ENCODE measurements at places on chromosomes 1 and 21.

DNA sequence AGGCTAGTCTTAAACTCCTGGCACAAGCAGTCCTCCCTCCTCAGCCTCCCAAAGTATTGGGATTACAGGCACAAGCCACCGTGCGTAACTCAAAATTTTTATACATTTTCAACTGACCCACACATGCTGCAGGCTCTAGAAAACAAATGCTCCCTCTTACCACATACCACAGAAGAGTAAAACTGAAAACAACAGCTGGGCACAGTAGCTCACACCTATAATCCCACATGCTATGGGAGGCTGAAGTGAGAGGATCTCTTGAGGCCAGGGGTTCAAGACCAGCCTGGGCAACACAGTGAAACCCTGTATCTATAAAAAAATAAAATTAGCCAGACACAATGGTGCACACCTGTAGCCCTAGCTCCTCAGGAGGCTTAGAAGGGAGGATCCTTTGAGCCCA lies 56.7 kb downstream of the AKT3 start:
- DNase-seq = no peak

GRCh38 chr1:227950735-227951346 lies 3.1 kb upstream of the WNT9A start:
- no peak for DNase-seq

GRCh38 chr1:205664399-205665017 lies 15.8 kb downstream of the SLC45A3 start:
- DNase-seq = no peak

DNA sequence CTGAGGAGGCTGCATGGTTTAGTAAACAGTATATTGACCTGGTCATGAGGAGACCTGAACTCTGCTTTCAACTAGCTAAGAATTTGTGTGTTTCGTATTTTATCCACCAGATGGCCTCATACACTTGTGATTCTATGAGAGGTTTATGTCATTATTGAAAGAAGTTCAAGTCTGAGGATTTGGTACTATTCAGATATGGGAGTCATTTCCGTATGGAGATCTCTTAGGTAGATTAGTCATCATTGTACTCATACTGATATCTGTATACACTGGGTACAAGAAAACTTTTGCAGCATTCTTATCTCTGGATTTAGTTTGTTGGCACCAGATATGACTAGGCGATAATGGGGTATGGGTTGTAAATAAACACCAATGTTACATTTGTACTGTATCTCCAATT lies 26.6 kb downstream of the ATF6 start:
- DNase-seq = peak; percentile 57

DNA sequence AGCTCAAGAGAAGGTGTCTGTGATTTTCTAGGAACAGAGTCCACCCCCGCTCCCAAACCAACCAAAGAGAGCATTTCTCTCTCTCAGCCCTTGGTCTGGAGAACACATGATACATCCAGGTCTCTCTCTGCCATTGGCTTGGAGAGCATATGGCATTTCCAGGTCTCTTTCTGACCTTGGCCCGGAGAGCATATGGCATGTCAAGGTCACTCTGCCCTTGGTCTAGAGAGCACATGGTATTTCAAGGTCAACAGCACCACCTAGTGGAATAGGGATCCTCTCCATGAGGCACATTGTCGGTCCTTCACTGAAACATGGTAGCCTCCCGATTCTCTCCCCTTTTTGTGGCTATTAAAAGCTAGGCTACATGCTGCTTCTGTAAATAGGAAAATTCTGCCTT lies 437.7 kb upstream of the OLFM3 start:
- DNase-seq = no peak

GRCh38 chr1:33298623-33299277 lies 22.1 kb downstream of the A3GALT2 start:
- peak; percentile 27 for DNase-seq

GRCh38 chr21:29343519-29343918 lies 44.8 kb downstream of the BACH1 start:
- DNase-seq = peak; percentile 56

DNA sequence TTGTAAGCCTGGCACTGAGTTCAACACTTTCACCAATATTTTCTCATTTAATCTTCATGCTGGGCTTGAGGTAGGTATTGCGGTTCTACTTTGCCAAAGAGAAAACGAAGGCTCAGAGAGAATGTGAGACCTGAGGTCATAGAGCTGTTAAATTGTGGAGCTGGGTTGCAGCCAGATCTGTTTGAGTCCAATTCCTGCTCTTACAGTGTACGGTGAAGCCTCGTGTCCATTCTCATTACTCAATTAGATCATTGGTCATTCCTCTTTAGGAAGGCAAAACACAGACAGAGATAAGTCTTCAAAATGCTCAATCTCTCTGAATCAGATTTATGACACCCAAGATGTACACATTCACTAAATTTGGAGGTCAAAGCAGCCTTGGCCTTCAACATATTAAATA lies 559.0 kb upstream of the DAB1 start:
- DNase-seq = no peak

DNA sequence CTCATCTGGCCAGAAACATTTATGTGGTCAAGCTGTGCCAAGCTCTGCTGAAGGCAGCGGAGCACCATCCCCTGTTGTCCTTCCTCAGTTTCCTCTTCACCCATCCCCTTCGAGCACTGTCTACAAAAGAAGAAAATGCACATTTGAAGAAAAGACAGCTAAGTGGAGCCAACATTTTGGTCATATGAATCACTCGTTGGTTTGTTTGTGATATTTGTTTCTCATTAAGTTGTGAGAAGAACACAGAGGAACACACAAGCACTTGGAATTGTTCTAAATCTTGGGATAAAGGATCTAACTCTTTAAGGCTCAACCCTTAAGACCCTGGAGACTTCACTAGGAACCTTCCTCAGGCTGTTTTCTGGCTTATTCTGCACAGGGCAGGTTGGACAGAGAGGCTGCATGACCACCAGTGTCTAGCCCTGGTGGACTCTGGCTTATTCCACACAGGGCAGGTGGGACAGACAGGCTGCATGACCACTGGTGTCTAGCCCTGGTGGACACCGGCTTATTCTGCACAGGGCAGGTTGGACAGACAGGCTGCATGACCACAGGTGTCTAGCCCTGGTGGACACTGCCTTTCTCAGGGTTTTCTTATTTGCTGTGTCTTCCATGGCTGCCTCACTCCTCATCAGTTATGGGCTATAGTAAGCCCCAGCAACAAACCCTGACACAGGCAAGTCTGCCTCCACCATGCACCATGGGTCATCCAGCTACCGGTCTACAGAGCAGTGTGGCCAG lies 35.3 kb upstream of the COL6A2 start:
- DNase-seq = no peak

- DNase-seq = no peak
Observed at GRCh38 chr1:47680815-47681475, 243.1 kb downstream of the FOXD2 start.

GRCh38 chr1:29576510-29576909 lies 340.2 kb downstream of the PTPRU start:
- DNase-seq = no peak

GRCh38 chr1:77642196-77642595 lies 40.3 kb downstream of the ZZZ3 start:
- DNase-seq = no peak

- no peak for DNase-seq
Observed at GRCh38 chr1:206030191-206030590, 6.5 kb upstream of the CTSE start.

DNA sequence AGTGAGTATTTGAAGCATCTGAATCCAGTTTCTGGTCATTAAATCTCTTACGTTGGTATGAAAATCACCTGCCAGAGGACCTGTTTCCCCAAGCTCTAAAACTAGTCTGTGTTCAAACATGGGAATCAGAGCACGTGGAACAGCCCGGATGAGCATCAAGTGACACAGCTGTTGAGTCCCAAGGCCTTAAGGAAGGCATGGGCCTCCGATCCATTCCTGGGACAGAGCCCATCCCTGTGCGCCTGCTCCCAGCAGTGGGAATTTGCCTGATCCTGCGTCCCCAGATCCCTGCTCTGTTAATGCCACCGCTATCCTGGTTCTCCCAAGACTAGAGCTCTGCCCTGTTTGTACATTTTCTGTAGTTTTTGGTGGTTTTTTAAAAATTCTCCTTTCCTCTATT lies 68.4 kb upstream of the FBXO28 start:
- DNase-seq = no peak

- DNase-seq = no peak
Observed at GRCh38 chr1:178150610-178151009, 56.7 kb downstream of the RASAL2 start.

- no peak for DNase-seq
Observed at GRCh38 chr1:31111290-31111951, 45.9 kb upstream of the PUM1 start.

GRCh38 chr1:116253566-116254382 lies 119.3 kb upstream of the ATP1A1 start:
- no peak for DNase-seq

GRCh38 chr21:34939673-34940331 lies 109.3 kb downstream of the RUNX1 start:
- DNase-seq = no peak

DNA sequence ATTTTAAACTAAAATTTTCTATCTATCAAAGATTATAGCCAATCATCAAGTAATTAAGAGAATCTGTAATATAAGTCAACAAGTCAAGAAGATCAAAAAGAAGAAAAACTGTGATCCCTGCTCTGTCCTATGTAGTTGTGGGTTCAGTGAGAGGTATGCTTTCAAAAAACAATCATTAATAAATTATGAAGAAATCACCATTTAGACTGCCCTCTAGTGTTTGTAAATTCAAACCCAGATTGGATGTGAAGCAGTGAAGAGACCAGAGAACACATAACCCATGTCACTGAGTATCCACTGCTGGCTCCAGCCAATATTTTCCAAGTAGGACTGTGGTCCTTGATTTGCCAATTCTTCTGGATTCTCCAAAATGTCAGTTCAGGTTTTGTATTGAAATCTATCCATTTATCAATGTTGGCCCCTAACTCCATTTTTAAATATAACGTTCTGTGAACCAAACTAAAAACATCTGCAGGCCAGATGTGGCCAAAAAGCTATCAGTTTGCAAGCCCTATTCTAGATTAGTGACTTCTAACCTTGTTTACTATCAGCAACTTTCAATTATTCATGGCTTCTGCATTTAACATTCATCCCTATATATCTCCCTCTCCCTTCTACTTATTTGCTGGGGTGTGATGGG lies 467.5 kb upstream of the CXADR start:
- DNase-seq = peak; percentile 21

GRCh38 chr1:48776393-48777218 lies at the start of gene BEND5:
TSS of gene BEND5 (minus strand) at chr1:48776891. CDS start at chr1:48776831, 60 bp downstream.
- no peak for DNase-seq

DNA sequence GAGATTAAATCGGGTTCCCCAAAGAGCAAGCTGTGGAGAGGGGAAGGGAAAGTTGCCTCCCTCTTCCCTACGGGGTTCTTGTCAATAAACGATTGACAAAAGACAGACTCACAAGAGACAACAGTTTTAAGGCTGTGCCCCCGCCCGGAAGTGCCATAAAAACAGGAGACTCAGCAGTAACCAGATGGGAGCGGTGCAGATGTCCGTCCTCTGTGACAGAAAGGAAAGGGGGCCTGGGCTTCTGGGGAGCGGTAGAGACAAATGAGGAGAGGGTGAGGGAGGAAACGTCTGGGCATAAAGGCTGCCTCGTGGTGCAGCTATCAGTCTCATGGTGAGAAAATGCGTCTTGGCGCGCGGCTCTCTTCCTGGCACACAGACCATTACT lies 5.9 kb downstream of the TP73 start:
- no peak for DNase-seq

GRCh38 chr1:220235462-220235861 lies 36.8 kb downstream of the RAB3GAP2 start:
- DNase-seq = no peak

- no peak for DNase-seq
Observed at GRCh38 chr1:229407206-229408026, 26.5 kb downstream of the ACTA1 start.

DNA sequence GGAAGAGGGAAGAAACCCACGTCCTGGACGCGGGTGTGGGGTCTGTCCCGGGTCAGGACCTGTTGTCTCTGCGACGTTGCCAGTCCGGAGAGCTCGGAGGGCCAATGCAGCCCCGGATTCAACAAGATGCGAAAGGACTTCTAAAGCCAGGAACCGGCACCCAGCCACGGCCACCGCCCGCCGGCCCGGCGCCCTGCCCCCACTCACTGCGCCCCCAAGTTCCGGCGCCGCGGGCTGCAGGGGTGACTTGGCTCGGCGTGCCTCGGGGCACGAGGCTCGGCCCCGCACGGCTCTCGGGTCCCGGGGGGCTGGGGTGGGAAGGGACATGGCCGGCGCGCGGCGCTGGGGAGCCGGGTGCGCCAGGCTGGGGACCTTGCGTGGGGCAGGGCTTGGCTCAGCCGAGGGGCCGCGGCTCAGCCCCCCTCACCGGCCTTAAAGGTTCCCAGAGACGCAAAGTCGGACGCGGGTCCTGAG lies 51.8 kb upstream of the H6PD start:
- no peak for DNase-seq

DNA sequence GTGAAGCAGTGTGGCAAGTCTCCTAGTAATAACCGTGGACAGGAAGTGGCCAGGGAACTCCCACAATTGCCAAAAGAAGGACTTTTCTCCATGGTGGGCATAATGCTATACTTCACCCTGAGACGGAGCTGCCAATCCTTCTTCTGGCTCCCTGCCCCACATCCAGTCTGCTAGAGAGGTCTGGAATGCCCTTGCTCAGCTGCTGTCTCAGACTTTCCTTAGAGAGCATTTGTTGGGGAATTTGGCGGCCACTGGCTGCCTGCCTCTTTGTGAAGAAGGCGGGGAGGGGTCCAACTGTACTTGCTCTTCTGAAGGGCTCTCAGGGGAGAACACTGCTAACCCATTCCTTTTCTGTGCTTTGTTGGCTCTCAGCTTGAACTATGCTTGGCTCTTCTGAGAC lies 123.7 kb upstream of the EDN2 start:
- peak; percentile 45 for DNase-seq

- DNase-seq = peak; percentile 73
Observed at GRCh38 chr21:41817228-41817627, 50.4 kb upstream of the RIPK4 start.

- DNase-seq = no peak
Observed at GRCh38 chr1:108140177-108140576, 60.0 kb downstream of the SLC25A24 start.

DNA sequence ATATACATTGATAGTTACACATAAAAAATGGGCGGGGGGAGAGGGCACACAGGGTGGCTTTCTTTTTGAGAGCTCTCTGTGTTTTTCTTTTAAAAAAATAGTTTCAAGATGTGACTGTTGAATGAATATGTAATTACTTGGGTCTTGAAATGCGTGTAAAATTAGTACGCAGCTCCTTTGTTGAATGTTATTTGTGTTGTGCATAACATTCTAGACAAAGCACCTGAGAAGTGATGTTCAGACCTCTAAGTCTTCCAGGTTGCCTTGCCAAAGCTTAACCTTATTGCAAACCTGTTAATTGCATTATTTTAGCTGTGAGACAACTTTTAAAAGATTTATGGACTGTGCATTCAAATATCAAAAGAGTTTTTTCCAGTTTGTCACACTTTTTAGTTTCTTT lies 5.4 kb downstream of the PBX1 start:
- DNase-seq = no peak

- DNase-seq = no peak
Observed at GRCh38 chr1:231013391-231014015, 26.6 kb downstream of the FAM89A start.

GRCh38 chr1:15427280-15427666 lies 11.0 kb upstream of the CTRC start:
- no peak for DNase-seq

- DNase-seq = no peak
Observed at GRCh38 chr1:203797216-203797615, 1.8 kb downstream of the ZBED6 start.

Data from stromal cell of bone marrow (primary cell).